H9 (cell line): ENCODE measurements at places on chromosomes 6 and 20.

DNA sequence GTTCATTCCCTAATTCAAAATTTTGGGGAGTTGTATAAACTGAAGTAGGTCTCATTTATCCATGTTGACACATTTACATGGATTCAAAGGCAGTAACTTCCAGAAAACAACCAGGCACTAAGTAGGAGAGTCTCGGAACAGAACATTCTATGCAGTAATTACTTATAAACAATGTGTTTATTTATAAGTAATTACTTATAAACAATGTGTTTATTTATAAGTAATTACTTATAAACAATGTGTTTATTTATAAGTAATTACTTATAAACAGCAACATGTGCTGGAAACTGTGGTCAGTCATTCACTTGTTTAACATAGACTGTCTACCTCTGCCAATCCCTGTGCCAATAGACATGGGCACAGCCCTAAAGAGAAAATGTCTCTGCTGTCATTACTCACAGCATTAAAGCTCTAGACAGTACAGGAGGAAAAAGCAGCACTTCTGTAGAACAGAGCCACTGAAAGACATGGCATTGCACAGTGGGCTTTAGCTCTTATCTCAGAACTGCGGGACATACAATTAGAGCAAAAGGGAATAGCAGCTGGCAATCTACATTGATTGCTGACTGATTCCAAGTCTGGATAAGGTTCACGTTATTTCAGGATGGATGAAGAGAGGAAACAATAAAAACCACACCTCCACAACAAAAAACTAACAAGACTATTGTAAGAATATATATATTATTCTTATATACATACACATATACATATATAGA is 188.2 kb downstream of the WDR27 start:
- DNase-seq: no peak

GRCh38 chr6:52505726-52506409 is 71.0 kb downstream of the TRAM2 start:
- no peak for DNase-seq

DNA sequence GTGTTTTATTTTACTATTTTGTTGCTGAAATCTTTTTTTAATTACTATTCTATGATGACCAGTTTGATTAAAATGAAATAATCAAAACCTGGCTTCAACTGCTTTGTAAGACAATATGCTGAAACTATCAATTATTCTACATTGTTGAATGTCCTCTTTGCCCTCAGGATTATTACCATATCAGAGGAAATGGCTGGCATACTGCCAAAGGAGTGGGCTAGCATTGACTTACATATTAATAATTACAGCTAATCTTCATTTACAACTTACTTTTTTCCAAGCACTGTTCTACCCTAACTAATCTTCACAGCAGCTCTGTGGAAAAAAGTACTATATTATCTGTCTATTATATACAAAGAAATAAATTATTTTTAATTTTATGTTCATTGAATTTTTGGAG is 560.5 kb downstream of the BCKDHB start:
- DNase-seq: no peak

GRCh38 chr6:40276141-40276540 is 311.0 kb downstream of the LRFN2 start:
- DNase-seq: no peak

GRCh38 chr6:139600343-139600742 is 225.9 kb upstream of the CITED2 start:
- DNase-seq: no peak

- DNase-seq: no peak
Measured at GRCh38 chr6:135475292-135475886, 22.2 kb downstream of the AHI1 start.

- no peak for DNase-seq
Measured at GRCh38 chr6:68718385-68719073, 83.4 kb downstream of the ADGRB3 start.

- no peak for DNase-seq
Measured at GRCh38 chr6:13872681-13873080, 52.1 kb upstream of the RNF182 start.

- DNase-seq: no peak
Measured at GRCh38 chr6:68632734-68633133, 2.3 kb upstream of the ADGRB3 start.

GRCh38 chr6:101845172-101845571 is 451.7 kb downstream of the GRIK2 start:
- DNase-seq: no peak

- no peak for DNase-seq
Measured at GRCh38 chr6:148951662-148952061, 204.8 kb downstream of the UST start.

DNA sequence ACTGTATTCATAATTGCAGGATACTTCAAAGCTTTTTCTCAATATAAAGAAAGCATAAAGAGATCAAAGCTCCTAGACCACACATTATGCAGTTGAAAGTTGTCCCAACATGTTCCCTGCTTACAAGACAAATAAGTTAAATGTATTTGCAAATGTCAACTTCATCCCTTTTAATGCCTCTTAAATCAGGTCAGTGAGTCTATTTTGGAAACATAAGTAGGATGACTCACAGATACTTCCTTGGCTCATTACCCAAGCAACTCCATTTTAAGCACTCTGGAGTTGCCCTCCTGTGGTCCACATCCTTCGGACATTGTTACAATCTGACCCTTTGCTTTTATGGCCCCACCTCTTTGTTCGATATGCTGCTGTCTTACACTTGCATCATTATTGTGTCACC is 162.0 kb downstream of the FAXC start:
- no peak for DNase-seq

- no peak for DNase-seq
Measured at GRCh38 chr6:123687864-123688263, 51.1 kb upstream of the TRDN start.
